ENCODE measurements at places on chromosomes 13 and 19.

DNA sequence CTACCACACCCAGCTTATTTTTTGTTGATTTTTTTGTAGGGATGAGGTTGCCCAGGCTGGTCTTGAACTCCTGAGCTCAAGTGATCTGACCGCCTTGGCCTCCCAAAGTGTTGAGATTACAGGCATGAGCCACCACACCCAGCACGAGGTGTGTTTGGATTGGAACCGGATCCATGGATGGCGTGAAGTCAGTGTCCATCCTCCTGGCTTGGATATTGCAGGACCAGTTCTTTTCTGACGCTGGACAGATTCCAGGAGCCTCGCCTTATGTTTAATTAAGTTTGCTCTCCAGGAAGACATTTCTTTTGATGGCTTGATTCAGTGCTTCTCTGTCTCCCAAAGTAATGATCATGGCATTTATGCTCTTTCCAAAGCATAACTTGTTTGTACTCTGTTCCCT lies 14.4 kb upstream of the RFXAP start:
- no peak for DNase-seq

DNA sequence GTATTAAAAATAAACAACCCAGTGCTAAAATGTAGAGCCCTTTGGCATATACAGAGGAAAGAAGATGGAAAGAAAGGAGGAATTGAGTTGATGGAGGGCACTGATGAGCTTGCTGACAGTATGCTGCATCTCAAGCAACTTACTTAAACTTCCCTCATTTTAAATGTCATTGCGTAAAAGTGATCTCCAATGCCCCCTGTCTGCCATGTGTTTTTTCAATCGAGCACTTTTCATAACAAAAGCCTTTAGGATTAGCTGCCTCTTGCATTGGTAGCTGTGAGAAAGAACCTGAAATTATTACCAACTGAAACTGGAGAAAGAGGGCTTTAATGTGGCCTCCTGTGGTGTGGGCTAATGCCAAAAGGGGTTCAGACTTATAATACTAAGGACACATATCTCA lies 541.6 kb downstream of the SUCLA2 start:
- DNase-seq = no peak

- no peak for DNase-seq
Measured at GRCh38 chr13:111914241-111915103, 152.5 kb upstream of the SOX1 start.

DNA sequence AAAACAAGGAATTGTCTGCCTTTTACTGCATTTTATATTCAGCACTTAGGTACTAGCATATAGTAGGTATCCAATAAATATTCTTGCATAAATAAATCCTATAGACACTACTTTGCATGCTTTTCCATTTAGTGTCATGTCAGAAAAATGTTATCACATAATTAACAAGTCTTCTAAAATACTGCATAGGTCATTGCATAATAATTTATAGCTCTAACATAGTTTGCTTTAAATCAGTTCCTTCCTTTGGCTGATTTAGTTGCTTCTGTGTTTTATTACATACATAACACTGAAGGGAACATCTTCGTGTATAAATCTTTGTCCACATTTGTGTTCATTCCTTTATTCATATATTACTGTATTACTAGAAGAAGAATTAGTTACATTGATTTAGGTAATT lies 36.2 kb downstream of the WASF3 start:
- no peak for DNase-seq

- DNase-seq = no peak
Measured at GRCh38 chr19:3605770-3606169, 905 bp downstream of the TBXA2R start.

- DNase-seq = no peak
Measured at GRCh38 chr13:98345107-98345935, 168.3 kb upstream of the RNF113B start.

DNA sequence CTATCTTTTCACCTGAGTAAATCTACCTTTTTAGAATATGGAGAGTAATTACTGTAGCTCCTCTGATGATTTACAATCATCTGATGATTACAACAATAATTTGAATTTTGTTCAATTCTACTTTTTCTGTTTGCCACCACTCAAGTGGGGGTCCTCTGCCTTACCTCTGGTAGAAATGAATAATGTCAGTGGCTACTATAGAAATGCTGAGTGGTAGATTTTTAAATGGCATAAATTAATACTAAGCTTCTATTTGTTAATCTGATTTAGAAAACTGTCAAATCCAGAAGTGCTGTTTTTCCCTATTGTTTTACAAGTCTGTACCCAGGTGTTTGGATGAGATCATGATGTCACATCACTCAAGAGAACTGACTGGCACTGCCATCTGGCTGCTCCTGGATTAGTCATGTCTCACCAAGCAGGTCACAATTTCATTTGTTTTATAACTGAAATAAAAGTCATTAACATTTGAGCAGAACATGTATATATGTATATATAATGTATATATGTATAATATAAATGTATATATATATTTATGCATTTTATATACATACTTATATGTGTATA lies 494.8 kb downstream of the TBC1D4 start:
- DNase-seq = no peak

DNA sequence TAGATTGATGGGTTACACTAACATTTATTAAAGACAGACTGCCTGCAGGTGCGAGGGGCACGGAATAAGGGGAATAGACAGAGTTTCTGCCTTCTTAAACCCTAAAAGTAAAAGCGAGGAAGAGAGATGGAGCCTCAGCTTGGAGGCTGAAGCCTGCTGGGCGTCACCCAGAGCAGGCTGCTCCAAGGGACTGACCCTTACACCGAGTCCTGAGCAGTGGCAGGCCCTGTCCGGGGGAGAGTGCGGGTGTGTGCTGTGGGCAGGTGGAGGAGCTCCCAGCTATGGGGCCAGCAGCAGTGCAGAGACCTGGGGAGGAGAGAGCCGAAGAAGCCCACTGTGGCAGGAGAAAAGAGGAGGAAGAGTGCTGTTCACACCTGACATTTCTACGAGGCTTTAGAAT lies 86.4 kb downstream of the SOX1 start:
- no peak for DNase-seq

GRCh38 chr19:46271481-46272197 lies 25.2 kb upstream of the HIF3A start:
- no peak for DNase-seq

DNA sequence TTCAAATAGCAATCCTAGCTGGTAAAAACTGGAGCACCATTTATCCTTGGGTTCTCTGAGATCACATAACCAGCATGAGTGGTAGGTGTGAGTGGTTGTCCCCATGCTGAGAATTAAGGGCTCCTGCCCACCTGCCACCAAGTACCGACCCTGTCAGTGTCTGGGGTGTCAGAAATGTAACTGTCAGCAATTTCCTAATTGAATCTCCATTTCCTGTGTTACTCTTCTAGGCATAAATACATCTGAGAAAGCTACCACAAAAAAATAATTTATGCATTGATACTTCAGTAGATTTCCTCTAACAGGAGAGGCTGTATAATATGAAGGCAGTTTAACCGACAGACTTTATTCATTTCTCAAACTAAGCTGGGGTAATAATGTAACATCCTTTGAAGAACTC lies 25.1 kb downstream of the CPB2 start:
- DNase-seq = no peak

GRCh38 chr13:98900442-98900841 lies 77.4 kb downstream of the DOCK9 start:
- no peak for DNase-seq

DNA sequence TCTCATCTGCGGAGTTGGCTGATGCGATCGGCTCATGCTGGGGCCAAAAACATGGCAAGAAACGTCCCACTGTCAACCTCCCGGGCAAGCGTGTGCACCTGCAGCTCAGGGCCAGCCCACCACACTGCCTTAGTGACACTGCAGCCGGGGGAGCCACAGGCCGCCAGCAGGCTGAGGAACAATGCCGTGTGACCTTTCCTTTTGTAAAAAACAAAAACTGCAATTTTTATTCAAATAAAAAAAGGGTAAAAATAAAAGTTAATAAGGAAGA lies 18.8 kb upstream of the TMEM255B start:
- no peak for DNase-seq

DNA sequence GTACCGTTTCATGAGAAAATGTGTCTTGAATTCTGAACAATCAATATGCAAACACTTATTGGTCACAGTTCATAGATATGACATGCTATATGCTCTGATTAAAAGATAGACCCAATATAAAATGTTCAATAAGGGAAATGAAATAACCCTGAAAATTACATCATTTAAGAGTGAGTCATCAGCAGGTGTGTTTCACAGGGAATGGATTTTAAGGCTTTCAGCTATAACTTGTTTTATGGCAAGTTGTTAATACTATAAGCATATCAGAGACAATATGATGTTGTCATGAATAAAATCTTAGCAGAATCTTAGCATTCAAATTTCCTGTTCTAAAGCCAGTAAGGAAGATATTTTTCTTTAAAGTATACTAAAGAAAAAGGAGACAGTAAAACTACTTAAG lies 483.4 kb upstream of the PCDH9 start:
- DNase-seq = no peak

DNA sequence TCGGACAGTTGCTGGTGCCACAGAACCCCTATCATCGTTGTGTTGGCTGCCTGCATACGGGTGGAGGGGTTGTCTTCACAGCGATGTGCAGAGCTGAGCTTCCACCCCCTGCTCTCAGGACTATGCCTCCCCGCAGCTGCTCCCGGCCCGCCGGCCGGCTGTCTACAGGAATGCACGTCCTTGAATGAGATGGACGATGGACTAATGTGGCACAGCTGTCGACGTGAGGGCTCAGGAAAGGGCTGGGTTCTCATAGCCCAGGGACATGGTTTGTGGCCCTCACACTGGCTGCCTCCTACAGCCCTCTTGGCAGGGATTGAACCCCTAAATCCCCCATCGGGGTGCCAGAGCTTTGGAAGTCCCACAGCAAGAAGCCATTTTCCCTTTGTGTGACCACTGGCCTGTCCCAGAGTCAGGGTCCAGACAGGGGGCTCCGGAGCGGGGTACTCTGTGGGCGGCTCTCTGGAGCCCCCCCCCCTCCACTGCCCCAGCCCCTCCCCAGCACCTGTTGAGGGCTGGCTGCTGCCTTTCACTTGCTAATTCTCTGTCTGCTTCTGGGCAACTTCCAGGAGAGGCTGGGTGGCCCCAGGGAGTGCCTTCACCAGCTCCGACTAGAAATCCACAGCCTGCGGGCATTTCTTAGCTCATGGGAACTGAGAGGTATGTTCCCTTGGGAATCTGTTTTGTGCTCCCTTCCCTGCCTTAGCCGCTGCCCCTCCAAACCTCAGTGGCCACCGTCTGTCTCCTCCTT lies 40.2 kb downstream of the TSSK6 start:
- DNase-seq = no peak

DNA sequence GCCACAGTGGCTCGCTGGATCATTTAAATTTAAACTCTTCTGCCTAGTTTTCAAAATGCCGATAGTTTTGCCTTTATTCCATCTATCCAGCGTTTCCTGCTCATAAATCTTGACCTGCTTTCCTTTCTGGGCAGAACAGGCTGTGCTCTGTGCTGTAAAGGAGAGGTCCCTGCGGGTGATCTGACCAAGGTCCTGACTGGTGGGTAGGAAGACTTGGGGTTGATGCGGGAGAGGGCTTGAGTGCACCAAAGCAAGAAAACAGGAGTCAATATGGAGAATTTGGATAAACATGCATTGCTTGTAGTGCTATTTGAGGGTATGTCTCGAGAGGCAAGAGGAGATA lies 533.6 kb downstream of the MYO16 start:
- DNase-seq = no peak

DNA sequence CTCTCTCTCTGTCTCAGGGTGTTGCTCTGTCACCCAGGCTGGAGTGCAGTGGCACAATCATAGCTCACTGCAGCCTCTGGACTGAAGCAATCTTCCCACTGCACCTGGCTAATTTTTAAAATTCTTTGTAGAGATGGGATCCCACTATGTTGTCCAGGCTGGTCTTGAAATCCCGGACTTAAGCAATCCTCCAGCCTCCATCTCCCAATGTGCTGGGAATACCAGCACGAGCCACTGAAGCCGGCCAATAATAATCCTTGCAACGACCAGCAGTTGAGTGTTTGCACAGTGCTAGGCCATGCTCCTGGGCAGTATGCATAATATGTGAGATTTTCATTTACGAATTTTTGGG lies 640 bp upstream of the EPOR start:
- DNase-seq = no peak

DNA sequence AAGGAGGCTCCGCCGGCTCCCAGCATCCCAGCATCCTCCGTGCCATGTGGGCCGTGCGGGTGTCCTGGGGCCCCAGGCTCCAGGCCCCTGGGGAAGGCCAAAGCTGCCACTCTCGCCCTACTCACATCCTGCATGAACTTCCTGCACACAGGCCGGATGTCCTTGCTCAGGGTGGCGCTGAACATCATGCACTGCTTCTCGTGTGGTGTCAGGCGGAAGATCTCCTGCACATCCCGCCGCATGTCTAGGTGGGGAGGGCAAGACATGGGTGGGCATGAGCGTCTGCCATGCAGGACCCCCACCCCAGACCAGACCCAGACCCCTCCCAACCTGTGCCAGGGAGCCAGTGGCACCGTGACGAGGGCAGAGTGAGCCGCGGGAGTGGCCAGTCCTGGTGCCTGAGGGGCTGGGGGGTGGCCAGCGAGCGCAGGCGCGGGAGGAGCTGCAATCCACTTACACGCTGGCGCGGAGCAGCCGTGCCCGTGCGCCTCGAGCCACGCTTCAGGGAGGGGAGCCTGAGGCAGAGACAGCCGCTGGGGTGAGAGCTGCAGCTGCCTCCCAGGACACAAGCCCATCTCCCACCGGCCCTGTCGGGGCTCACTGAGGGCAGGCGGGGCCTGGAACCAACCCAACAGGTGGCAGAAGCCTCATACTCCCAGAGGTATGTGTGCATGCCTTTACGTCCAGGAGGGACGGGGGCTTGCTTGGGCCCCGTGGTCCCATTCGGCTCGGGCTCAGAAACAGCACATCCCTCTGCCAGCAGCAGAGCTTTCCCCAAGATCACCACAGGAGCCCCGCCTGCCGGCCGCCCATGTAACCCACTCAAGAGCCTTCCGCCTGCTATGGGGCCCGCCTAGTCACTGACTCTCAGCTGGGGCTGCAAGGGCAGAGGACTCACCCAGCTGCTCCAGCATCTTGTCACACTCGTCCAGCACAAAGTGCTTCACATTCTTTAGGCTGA lies 8.8 kb downstream of the DDX39A start:
- no peak for DNase-seq

DNA sequence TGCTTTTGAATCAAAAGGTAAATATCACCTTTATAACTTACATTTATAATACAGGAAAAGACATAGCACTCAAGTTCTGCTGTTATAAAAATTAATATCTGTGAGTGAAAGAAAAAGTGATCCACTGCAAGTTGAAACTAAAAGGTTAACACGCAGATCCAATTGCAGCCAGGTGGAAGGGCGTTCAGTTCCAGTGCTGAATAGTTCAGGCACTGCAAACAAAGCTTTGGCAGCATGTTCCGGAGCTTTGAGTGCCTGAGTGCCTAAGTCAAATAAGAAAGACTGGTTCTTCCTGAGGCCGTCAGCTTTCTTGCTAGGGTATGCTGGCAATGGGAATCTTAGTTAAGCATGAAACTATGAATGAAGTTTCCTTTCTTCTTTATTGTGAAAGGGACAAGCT lies 200.3 kb downstream of the LMO7 start:
- no peak for DNase-seq

All from NCI-H1436 treated with DMSO at 0.1 percent for 48 hours (cell line).